ENCODE measurements at places on chromosomes 7 and 10.

GRCh38 chr10:133237241-133237587 is 441 bp upstream of the VENTX start:
- no peak for DNase-seq

DNA sequence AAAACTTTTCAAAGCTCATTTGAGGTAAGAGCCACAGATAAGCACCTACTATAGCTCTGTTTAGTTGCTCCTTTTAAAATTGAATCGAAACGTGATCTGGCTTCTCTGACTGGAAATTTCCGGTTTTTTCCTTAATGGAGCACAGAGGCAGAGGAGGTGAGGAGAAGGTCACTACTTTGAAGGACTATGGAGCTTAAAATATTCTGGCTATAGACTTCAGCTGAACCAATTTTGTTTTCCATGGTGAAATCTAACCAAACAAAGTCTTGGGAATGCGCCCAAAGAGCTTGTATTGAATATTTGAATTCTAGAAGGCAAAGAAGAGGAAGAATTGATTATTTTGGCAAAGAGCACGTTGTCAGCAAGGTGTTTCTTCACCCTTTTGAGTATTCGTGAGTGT is 711.1 kb downstream of the SUGCT start:
- DNase-seq, result no peak

DNA sequence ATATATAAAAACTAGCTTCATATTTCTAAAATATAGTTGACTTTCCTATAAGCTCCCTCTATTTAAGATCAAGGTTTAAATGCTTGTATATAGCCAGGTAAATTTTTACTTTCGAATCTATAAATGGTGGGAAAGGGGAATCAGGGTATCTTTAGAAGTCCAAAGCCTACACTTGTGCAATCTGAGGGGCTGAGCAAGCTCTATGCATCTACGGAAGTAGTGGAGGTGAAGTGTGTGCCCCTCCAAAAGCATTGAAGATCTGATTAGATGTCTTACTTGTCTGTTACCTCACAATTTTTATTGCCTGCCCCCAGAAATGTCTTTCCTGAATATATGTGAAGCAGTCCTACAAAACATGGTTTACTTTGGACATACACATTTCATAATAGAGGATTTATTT is 1.6 kb downstream of the AKAP9 start:
- DNase-seq, result no peak

- no peak for DNase-seq
Measured at GRCh38 chr10:102133373-102134195, 744 bp downstream of the PPRC1 start.

DNA sequence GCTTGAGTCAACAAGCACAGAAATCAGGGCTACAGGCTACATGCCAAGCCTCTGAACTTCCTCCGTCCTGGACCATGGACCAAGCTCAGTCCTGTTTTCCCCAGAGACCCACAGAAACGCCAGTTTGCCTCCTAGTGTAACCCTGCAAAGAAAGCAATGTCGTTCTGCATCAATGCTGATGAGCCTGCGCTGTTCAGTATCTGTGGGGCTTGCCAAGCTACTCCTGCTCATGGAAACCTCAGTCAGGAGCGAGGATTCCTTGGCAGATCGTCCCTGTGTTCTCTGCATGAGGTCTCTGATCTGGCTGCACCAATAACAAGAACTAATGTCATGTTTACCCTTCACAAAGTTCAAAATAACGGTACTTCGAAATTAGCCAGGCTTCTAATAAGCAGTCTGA is 495.5 kb upstream of the C7orf33 start:
- DNase-seq, result no peak

GRCh38 chr7:81736091-81736490 is 33.8 kb downstream of the HGF start:
- no peak for DNase-seq

DNA sequence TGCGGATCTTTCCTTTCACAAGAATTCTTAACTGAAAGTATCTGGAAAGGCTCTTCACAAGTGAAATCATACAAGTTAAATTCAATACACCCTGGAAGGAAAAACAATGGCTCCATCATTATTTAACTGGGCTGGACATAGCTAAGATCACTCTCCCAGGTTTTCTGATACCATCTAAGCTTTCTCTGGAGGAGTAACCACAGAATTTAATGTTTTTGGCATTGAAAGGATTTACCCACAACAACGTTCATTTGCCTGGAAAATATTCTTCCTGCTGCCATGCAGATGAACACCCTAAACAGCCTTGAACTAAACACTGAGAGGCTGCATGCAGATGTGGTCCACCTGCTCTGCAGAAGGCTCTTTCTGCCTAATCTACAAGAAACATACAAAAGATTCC is 4.3 kb downstream of the NEBL start:
- DNase-seq, result no peak

DNA sequence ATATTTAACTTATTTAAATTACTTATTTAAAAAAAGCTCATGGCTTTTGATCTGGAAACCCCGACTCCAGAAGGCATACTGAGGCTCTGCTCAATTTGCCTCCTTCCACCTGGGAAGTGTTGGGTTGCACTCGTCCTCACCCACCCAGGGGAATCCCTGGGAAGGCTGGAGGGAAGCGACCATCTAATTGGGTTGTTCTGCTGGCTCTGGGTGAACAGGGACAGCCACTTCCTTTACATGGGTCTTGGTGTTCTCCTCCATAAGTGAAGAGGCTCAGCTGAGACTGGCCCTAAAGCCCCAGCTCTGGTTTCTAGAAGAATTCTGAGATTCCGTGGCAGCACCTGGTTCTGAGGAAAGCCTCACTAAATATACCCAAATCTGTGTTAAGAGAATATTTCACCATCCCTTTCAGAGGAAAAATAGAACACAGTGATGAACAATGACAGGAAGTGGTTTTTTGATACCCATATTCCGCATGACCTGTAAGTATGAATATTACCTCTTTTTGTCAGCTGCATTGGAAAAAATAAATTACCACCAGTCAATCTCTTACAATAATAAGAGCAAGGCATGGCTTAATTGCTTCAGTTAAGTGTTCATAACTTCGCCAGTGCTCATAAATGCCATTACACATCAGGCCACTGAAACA is 131.1 kb upstream of the SHH start:
- DNase-seq, result no peak

- no peak for DNase-seq
Measured at GRCh38 chr10:3755440-3756359, 29.3 kb downstream of the KLF6 start.

DNA sequence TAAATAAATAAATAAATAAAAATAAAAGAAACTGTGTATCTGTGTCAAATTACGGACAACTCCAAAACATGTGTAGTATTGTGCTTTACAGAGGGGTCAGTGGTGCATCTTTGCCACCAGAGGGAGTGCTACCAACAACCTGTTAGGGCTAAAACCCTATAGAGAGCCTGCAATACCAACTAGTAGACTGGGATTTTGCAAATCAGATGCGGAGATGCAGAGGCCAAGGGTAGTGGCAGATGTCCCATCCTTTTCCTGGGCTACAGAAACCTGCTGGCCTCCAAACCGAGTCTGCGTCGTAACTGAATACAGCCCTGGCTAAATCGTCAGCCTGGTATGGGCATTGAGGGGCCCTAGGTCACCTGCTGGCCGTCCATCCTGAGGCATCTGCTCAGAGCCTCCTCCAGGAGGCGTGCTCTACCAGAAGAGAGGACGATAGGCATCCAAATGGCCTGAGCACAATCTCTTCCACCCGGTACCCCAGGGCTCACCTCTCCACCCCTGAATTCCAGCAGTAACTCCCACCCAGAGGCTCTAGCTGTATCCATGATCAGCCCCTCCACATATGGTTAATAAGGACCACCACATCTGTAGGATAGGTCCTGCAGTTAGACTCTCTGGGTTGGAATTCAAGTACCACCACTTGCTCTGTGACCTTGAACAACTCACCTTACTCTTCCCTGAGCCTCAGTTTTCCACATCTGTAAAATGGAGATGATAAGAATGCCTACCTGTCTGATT is 6.2 kb upstream of the RRP12 start:
- peak; percentile 86 for DNase-seq

DNA sequence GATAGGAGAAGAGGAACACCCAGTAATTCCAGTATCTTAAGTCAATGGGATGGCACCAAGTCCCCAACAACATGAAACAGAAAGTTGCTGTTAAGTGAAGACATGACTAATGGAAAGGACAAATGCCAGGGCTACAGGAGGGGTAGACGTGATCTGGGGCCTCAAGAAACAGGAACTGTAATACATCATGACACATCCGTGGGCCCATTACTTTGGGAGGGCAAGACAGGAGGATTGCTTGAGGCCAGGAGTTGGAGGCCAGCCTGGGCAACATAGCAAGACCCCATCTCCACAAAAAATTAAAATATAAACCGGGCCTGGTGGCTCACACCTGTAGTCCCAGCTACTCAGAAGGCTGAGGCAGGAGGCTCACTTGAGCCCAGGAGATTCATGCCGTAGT is 408.6 kb upstream of the PRKCQ start:
- DNase-seq, result no peak

DNA sequence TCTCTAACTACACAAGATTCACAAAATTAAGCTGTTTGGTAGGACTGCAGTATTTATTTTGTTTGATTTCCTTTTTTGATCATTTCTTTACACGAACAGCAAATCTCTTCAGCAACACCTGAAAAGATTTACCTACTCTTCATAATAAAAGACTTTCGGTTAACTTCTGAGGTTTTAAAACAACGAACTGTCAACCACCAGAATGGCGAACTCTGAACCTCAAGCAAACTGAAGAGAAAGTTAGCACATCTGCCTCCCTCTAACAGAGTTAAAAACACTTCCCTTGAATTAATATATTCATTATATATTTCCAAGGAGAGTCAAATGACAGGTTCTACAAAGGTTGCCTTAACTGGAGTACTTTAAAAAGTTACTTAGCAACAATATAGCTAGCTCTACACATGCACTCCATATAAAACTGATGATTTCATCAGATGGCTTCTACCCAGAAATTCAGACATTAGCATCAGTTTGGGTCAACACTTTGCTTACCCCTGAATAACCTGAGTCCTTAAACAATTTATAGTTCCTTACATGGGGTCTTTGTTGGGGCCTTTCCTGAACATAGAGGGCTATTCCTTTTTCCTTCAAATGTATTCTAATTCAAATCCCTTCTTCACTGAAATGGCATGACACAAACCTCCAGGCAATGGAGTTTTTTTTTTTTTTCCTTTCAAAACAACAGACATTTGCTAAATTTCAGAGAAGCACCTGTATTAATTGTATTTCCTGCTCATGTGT is 118.3 kb downstream of the SEM1 start:
- DNase-seq, result no peak

GRCh38 chr7:36023033-36023560 is 130.0 kb upstream of the EEPD1 start:
- DNase-seq, result no peak

- no peak for DNase-seq
Measured at GRCh38 chr7:42549866-42550485, 313.0 kb upstream of the GLI3 start.

- DNase-seq, result no peak
Measured at GRCh38 chr7:44535348-44536064, 5.6 kb downstream of the NPC1L1 start.

DNA sequence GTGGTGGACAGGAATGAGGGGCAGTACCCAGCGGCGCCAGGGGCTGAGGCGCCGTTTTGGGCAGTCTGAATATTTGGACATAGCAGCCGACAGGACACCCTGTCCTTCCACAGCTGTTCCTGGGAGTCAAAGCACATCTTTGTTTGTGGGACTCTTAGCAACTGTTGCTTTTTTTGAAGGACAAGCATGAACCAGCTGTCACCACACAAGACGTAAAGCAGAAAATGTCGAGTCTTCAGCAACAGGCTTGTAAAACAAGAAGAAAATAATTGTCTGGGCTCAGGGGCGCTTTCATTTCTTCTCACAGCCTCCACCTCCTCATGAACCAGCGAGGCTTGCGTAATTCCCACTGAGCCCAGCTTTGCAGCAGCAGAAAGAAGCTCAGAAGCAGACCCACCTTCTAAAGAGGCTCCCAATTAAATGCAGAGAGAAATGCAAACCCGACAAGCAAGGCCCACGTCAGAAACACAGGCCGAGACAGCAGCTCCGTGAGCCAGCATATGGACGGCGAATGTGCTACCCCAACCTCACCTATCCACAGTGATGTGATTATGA is 68.9 kb upstream of the DNAAF5 start:
- DNase-seq, result no peak

GRCh38 chr7:126450269-126450671 is 802.5 kb downstream of the GRM8 start:
- no peak for DNase-seq

- no peak for DNase-seq
Measured at GRCh38 chr10:71854031-71854430, 3.0 kb upstream of the PSAP start.

DNA sequence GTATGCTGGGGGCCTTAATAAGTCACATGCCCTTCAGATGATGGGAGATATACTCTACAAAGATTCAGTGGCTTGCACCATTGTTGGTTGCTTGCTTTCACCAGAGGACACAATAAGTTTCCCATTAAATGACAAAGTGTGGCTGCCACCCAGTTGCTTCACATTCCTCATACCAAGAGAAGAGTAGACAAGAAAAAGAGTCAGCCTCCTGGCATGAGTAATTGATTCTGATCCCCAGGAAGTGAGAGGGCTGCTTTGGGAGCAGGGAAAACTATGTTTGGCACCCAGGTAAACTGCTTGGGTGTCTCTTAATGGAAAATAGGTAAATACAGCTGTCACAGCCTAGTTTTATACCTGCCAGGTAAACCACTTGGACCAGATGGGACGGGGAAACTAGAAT is 66.7 kb upstream of the IL6 start:
- no peak for DNase-seq

- DNase-seq, result no peak
Measured at GRCh38 chr7:137519947-137520346, 176.4 kb upstream of the PTN start.

GRCh38 chr10:101224910-101225823 is 4.1 kb downstream of the LBX1 start:
- DNase-seq, result no peak

- no peak for DNase-seq
Measured at GRCh38 chr7:17815318-17815717, 125.0 kb downstream of the SNX13 start.

- DNase-seq, result no peak
Measured at GRCh38 chr10:132735923-132736391, 50.0 kb downstream of the NKX6-2 start.

Measured in T-helper 2 cell (primary cell).